AG04450 (cell line): ENCODE measurements at places on chromosomes 16 and 17.

DNA sequence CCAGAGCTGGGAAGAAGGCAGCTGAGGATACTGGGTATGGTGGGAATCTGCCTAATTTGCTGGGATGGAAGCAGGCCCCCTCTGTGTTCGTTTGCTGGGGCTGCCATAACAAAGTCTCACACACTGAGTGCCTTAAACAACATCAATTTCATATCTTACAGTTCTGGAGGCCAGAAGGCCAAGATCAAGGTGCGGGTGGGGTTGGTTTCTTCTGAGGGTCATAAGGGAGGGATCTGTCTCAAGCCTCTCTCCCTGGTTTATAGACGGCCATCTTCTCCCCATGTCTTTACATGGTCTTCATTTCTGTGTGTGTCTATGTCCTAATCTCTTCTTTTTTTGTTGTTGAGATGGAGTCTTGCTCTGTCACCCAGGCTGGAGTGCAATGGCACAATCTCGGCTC lies 35.8 kb downstream of the GDE1 start:
- DNase-seq = no peak

DNA sequence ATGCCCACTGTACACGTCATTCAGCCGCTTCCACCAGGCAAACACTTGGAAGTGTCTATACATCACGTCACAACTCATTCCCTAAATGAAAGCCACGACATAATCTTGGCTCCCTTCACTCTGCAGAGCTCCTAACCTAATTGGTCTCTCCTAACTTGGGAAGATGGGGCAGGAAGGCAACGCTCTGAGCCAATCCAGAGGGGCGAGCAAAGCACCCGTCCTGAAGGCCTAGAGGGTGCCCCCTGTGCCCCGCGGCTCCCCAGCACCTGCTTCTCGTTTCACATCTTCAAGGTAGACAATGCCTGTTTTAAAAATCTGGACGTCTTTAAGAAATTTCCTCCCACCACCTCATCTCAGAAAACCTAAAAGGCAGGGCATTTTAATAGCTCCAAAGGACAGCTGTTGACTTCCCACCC lies 1.0 kb downstream of the CSNK2A2 start:
- no peak for DNase-seq

DNA sequence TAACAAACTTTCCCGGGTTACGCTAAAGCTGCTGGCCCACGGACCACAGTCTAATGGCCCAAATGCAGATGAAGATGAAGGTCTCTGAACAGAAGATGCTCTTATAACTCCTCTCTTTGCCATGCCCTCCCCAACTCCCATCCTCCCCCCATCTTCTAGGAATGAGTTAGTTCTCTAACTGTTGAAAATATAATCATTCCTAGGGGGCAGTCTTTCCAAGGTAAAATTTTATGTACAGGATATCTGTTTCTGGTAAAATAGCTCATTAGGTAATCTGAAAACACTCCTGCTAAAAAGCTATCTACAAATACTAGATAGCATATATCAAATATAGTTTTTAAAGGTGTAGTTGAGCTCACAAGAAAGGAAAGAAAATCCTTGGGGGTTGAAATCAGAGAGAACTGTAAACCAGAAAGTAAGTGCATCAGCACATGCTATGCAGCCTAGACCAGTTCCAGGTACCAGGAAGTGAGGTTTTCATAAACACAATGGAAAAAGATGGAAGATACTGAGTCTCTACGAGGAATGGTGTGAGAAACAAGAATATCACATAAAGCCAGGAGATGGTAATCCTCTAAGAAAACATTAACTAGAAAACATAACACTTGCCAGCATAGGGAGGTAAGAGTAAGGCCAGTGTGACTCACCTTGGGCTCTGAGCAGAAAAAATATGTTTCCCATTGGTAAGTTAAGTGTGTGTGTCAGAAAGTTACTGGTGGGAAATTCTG lies 38.1 kb downstream of the CMC2 start:
- DNase-seq = no peak

GRCh38 chr17:1767358-1767757 lies 5.5 kb downstream of the SERPINF1 start:
- DNase-seq = no peak

- no peak for DNase-seq
Measured at GRCh38 chr17:46176975-46177374, 16.3 kb downstream of the KANSL1 start.

- peak; percentile 82 for DNase-seq
Measured at GRCh38 chr17:17445925-17446665, 30.7 kb upstream of the MED9 start.

- DNase-seq = no peak
Measured at GRCh38 chr17:75418531-75418930, 13.1 kb upstream of the GRB2 start.

- no peak for DNase-seq
Measured at GRCh38 chr17:16440901-16441629, 25.7 kb downstream of the TRPV2 start.

GRCh38 chr17:68482576-68483041 lies 25.3 kb upstream of the WIPI1 start:
- DNase-seq = no peak

GRCh38 chr16:17776888-17777287 lies 306.1 kb upstream of the XYLT1 start:
- no peak for DNase-seq

- DNase-seq = no peak
Measured at GRCh38 chr17:62628831-62629555, 1.5 kb downstream of the MRC2 start.

DNA sequence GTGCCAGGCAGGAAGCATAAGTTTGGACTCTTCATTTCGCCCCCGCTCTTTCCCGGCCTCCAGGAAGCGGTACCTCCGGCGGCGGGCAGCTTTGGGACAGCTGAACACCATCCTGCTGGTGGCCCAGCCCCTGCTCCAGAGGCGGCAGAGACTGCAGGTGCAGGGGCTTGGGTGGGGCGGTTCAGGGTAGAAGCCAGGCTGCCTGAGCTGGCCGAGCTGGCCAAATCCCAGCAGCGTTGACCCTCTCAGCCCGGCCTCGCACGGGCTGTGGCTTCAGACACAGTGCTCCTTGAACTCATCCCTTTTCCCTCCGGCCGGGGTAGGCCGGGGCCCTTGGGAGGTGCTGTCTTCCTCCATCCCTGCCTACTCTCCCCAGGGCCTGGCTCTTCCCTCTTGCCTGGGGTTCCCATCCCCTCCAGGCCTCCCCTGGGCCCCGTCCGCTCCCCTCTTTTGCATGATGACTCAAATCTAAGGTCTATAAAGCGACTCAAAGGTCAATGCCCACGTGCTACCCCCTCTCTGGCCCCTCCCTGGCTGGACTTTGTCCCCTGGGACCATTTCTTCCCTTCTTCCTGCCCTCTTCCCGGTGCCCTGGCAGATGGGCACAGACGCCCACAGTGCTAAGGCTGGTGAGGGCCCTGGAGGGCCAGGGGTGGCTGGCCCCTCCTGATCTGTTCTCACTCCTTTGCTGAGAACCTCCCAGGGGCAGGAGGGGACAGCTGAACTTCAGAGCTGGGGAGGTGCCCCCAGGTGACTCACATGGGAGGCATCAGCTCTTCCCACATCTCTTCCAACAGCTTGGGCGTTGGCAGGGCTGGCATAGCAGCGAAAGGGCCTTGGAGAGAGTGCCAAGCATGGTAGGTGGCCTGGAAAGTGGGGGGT lies 22.7 kb downstream of the MYO15B start:
- DNase-seq = no peak

DNA sequence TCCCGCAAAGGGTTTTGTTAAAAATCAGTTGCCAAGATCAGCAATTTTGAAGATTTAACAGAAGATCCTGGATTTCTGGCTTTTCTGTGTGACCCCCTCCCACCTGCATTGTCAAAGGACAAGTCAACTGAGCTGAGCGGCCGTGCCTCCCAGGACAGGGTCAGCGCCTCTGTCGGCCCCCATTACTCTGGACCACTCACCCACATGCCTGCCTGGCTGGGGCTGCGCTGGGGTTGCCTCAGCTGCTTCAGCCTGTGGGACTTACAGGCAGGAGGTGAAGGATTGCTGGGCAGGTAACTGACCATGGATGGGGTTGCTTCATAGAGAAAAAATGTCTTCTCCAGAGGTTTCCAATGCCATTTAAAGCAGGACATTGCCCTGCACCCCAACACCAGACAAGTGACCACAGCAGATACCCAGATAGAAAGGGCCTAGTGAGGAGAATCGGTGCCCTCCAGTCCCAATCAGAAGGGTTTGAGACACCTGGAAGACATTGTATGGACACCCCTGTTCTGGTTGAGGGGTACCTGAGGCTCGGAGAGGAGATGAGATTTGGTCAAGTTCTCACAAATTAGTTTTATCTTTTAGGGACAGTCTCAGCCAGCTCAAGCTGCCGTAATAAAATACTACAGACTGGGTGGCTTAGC lies 52.8 kb downstream of the SNX20 start:
- DNase-seq = no peak

DNA sequence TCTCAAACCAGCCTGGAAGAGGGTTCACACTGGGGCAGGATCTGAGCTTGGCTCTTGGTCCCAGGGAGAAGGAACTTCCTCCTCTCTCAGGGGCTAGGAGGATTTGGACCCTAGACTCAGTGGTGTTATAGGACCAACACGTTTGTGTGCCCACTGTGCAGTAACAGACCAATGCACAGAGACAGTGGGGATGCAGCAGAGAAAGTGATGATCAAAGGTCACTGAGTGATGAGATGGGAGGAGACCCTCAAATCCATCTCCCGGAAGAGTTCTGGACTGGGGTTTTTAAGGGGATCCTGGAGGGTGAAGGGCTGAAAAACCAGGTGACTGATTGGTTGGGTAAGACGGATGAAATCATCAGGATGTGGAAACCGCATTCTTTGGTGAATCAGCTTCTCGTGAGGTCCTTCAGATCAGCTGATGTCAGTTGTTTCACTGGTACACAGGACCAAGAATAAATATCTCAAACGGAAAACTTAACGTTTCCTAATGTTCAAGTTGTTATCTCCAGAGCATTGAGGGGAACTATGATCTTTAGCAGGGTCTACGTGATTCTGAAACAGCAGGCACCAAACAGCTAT lies 3.3 kb upstream of the VAC14 start:
- peak; percentile 81 for DNase-seq

GRCh38 chr16:17386229-17386628 lies 84.5 kb downstream of the XYLT1 start:
- no peak for DNase-seq

DNA sequence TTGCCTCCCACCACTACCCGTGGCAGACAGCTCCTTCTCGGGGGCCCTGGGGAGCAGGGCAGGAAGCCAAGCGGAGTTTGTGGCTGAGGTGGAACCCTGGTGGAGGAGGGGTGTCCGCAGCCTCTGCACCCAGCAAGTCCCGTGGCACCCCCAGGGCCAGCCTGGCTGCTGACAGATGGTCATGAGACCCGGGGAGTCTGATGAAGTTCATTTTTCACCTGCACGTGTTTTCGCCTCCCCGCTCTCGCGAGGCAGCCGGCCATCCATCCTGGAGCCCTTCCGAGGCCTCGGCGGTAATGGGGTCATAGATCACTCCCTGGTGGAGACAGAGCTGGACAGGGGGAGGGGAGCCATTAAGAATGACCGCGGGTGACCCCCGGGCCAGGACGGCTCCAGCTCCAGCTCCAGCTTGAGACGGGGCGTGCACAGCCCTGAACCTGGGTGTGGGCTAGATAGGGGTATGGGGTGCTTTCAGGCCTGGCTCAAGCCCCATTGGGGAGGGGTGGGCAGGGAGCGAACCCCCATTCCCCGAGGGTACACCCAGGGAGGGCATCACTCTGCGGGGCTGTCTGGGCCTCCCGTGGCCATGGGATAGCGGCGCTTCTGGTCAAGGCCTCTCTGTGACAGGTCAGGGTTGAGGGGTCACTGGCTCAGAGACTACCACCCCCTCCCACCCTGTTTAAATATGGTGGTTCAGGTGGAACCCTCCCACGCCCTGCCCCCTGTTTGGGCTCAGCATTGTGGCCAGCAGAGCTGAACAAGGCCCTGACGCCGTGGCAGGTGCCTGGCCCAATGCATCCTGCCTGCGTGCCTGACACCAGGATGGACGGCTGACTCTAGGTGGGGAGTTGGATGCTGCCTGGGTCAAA lies 227.4 kb upstream of the GSE1 start:
- no peak for DNase-seq

GRCh38 chr16:8937803-8938202 lies 25.9 kb downstream of the USP7 start:
- DNase-seq = no peak

- no peak for DNase-seq
Measured at GRCh38 chr17:38660097-38661025, 14.4 kb downstream of the EPOP start.

GRCh38 chr16:59527206-59527997 lies 793.3 kb upstream of the GOT2 start:
- peak; percentile 26 for DNase-seq

DNA sequence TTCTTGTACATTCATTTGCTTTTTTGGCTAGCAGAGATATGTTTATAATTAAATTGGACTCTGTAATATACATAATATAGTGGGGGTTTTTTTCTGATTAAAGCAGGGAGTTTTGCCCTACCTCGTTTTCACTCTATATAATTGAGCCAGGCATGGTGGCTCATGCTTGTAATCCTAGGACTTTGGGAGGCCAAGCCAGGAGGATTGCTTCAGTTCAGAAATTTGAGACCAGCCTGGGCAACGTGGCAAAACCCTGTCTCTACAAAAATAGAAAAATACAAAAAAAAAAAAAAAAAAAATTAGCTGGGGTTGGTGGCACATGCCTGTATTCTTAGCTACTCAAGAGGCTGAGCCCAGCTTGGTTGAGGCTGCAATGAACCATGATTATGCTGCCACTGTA lies 42.2 kb downstream of the PAFAH1B1 start:
- no peak for DNase-seq

- DNase-seq = no peak
Measured at GRCh38 chr17:78313735-78314648, 45.9 kb downstream of the SOCS3 start.

DNA sequence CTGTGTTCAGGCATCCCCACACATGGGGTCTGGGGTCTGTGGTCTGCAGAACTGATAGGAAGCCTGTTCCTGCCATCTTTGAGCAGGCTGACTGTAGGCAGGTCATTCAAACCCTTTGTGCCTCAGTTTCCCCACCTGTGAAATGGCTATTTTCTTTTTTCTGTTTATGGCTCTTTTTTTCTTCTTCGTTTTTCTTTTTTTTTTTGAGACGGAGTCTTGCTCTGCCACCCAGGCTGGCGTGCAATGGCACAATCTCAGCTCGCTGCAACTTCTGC lies 72.5 kb downstream of the ABCC6 start:
- DNase-seq = no peak

DNA sequence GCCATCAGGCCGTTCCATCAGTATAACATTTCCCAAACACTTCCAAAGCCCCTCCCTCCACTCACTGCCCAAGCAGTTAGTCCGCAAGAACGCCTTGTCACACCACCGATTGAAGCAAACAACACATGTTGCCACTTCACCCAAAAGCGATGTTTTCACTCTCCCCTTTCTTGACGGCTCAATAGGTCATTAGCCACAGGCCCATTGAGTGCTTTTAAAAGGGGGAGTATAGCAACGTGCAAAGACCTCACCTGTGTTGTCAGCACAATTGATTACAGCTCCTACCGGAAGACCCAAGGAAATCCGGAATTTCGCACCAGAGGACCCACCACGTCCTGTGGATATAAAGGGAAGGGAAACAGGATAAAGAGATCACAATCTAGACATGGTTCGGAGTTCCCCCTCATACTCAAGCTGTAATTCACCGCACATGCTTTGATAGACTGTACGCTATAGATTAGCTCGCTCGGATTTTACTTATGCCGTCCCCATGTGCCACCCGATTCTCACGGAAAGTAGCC lies 690 bp downstream of the RPL23 start:
- DNase-seq = no peak

GRCh38 chr16:59405802-59406201 lies 671.7 kb upstream of the GOT2 start:
- no peak for DNase-seq

- DNase-seq = no peak
Measured at GRCh38 chr16:89599451-89599858, 14.0 kb upstream of the DPEP1 start.

- DNase-seq = no peak
Measured at GRCh38 chr16:54977211-54977610, 46.5 kb downstream of the IRX5 start.
